ENCODE measurements at places on chromosomes 7 and 10.

GRCh38 chr10:132324186-132324585 lies 7.8 kb upstream of the LRRC27 start:
- no peak overlapping the region for H3K4me3 ChIP-seq
- peaks cover 61% of the 10 kb centered on the region for H3K4me1 ChIP-seq
- DNase-seq: no peak
- peaks cover 54% of the 10 kb centered on the region for H3K36me3 ChIP-seq
- no peaks in the 10 kb centered on the region for H3K27me3 ChIP-seq

- H3K4me3 ChIP-seq: no peak overlapping the region
- peaks cover 6% of the 10 kb centered on the region for H3K4me1 ChIP-seq
- no peaks in the 10 kb centered on the region for H3K36me3 ChIP-seq
- DNase-seq: no peak
These were observed 21.8 kb upstream of the MYL7 start for GRCh38 chr7:44162785-44163395.

- no peaks in the 10 kb centered on the region for H3K36me3 ChIP-seq
- no peak overlapping the region for H3K27ac ChIP-seq
- H3K27me3 ChIP-seq: peaks cover 3% of the 10 kb centered on the region
- no peaks in the 10 kb centered on the region for H3K4me1 ChIP-seq
These were observed 85.2 kb downstream of the GRID1 start for GRCh38 chr10:86281396-86281795.

GRCh38 chr10:96758423-96758822 lies 38.1 kb upstream of the PIK3AP1 start:
- H3K27ac ChIP-seq: no peak overlapping the region
- no peak overlapping the region for H3K4me3 ChIP-seq
- H3K36me3 ChIP-seq: no peaks in the 10 kb centered on the region
- no peak for DNase-seq
- peaks cover 18% of the 10 kb centered on the region for H3K27me3 ChIP-seq
- peaks cover 7% of the 10 kb centered on the region for H3K4me1 ChIP-seq

- H3K27ac ChIP-seq: no peak overlapping the region
- DNase-seq: no peak
- H3K4me3 ChIP-seq: no peak overlapping the region
- no peaks in the 10 kb centered on the region for H3K36me3 ChIP-seq
- peaks cover 3% of the 10 kb centered on the region for H3K4me1 ChIP-seq
These were observed 4.4 kb downstream of the SEMA3A start for GRCh38 chr7:84190016-84190705.

- no peak overlapping the region for H3K4me3 ChIP-seq
- no peaks in the 10 kb centered on the region for H3K36me3 ChIP-seq
- no peak overlapping the region for H3K27ac ChIP-seq
- H3K27me3 ChIP-seq: no peaks in the 10 kb centered on the region
- H3K4me1 ChIP-seq: no peaks in the 10 kb centered on the region
- DNase-seq: no peak
These were observed 34.4 kb downstream of the UBTD1 start for GRCh38 chr10:97532935-97533671.

- H3K27ac ChIP-seq: no peak overlapping the region
- no peak overlapping the region for H3K4me3 ChIP-seq
- H3K36me3 ChIP-seq: no peaks in the 10 kb centered on the region
- DNase-seq: no peak
- peaks cover 3% of the 10 kb centered on the region for H3K27me3 ChIP-seq
These were observed 135.8 kb downstream of the PLCE1 start for GRCh38 chr10:94129393-94130130.

- peaks cover 19% of the 10 kb centered on the region for H3K4me1 ChIP-seq
- no peaks in the 10 kb centered on the region for H3K27me3 ChIP-seq
- H3K27ac ChIP-seq: no peak overlapping the region
- no peak for DNase-seq
- no peak overlapping the region for H3K4me3 ChIP-seq
These were observed 84.8 kb downstream of the PRKAG2 start for GRCh38 chr7:151792086-151792485.

DNA sequence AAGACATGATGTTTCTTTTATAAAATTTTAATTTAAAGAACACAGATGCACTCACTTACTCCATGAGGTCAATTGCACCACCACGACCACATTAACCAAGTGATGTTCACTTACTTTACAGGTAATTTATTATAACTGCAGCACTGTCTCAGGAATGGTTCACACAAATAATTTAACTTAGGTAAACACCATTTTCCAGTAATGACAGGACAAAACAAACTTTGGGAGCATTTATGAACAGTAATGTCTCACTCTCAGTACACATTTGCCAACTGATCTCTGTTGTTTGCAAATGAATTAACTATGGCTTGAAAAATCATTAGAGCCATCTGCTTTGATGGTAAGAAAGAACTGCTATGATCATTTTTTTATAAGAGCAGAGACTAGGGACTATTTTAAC lies 150.4 kb downstream of the ETV1 start:
- no peak overlapping the region for H3K27ac ChIP-seq
- DNase-seq: no peak
- H3K4me1 ChIP-seq: no peaks in the 10 kb centered on the region
- no peaks in the 10 kb centered on the region for H3K36me3 ChIP-seq

DNA sequence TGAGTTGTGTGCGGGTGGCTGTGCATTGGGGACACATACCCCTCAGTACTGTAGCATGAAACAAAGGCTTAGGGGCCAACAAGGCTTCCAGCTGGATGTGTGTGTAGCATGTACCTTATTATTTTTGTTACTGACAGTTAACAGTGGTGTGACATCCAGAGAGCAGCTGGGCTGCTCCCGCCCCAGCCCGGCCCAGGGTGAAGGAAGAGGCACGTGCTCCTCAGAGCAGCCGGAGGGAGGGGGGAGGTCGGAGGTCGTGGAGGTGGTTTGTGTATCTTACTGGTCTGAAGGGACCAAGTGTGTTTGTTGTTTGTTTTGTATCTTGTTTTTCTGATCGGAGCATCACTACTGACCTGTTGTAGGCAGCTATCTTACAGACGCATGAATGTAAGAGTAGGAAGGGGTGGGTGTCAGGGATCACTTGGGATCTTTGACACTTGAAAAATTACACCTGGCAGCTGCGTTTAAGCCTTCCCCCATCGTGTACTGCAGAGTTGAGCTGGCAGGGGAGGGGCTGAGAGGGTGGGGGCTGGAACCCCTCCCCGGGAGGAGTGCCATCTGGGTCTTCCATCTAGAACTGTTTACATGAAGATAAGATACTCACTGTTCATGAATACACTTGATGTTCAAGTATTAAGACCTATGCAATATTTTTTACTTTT lies 1.8 kb downstream of the DDIT4 start:
- peak overlapping the region; percentile 96 for H3K27ac ChIP-seq
- peak overlapping the region; percentile 100 for H3K4me3 ChIP-seq
- peaks cover 61% of the 10 kb centered on the region for H3K4me1 ChIP-seq
- peaks cover 40% of the 10 kb centered on the region for H3K36me3 ChIP-seq

DNA sequence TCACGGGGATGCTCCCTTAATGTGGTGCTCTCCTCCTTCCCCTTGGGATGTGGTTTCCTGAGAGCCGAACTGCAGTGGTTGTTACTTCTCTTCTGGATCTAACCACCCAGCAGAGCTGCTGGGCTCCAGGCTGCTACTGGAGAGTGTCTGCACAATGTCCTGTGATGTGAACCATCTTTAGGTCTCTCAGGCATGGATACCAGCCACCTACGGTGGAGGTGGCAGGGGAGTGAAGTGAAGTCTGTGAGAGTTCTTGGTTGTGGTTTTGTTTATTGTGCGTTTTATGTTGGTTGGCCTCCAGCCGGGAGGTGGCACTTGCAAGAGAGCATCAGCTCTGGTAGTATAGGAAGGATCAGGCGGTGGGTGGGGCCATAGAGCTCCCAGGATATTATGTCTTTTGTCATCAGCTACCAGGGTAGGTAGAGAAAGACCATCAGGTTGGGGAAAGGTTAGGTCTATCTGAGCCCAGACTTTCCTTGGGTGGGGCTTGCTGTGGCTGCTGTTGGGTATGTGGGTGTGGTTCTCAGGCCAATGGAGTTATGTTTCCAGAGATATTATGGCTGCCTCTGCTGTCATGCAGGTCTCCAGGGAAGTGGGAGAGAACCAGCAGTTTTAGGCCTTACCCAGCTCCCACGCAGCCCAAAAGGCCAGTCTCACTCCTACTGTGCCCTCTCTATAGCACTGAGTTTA lies 87.9 kb downstream of the KIF20B start:
- H3K4me1 ChIP-seq: peaks cover 7% of the 10 kb centered on the region
- peaks cover 4% of the 10 kb centered on the region for H3K27me3 ChIP-seq
- DNase-seq: no peak
- no peak overlapping the region for H3K4me3 ChIP-seq
- H3K36me3 ChIP-seq: no peaks in the 10 kb centered on the region

- H3K27ac ChIP-seq: no peak overlapping the region
- no peak for DNase-seq
- H3K4me3 ChIP-seq: no peak overlapping the region
- no peaks in the 10 kb centered on the region for H3K4me1 ChIP-seq
These were observed 35.3 kb downstream of the TRRAP start for GRCh38 chr7:98913612-98914011.

- H3K4me3 ChIP-seq: no peak overlapping the region
- no peaks in the 10 kb centered on the region for H3K36me3 ChIP-seq
- H3K4me1 ChIP-seq: no peaks in the 10 kb centered on the region
- no peak for DNase-seq
- H3K27ac ChIP-seq: no peak overlapping the region
These were observed 321.0 kb downstream of the WDR37 start for GRCh38 chr10:1377231-1377630.

DNA sequence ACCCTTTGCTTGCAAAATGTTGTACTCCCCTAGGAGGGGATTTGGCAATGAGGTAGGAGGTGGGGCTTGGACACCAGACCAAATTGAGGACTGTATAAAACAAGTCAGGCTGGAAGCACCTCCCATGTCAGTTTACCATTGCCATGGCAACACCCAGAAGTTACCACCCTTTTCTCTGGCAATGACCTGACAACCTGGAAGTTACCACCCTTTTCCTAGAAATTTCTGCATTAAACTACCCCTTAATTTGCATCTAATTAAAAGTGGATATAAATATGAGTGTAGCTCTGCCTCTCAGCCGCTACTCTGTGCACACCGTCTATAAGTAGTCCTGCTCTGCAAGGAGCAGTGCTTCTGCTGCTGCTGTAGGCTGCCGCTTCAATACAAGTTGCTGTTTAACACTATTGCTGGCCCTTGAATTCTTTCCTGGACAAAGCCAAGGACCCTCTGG lies 7.8 kb upstream of the BLNK start:
- no peak overlapping the region for H3K4me3 ChIP-seq
- no peaks in the 10 kb centered on the region for H3K4me1 ChIP-seq
- no peaks in the 10 kb centered on the region for H3K36me3 ChIP-seq

DNA sequence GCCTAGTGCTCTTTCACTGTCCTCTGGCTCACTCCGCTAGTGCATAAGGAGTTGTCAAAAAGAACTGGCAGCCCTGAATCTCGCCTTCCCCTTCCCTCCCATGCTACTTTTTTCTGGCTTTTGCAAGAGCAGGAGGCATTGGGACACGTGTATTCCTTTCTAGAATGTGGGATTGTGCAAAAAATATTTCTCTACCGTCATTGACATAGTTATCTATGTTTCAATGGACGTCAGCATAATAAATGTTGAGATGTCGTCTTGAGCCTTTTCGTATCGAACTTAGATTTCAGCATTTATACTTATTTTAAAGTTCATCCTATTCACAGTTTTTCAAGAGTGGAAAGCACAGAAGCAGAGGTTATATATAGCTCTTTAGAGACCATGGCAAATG lies 727 bp downstream of the ING3 start:
- peaks cover 30% of the 10 kb centered on the region for H3K36me3 ChIP-seq
- peaks cover 1% of the 10 kb centered on the region for H3K27me3 ChIP-seq
- H3K4me1 ChIP-seq: peaks cover 39% of the 10 kb centered on the region
- H3K4me3 ChIP-seq: peak overlapping the region; percentile 97
- no peak for DNase-seq
- peak overlapping the region; percentile 96 for H3K27ac ChIP-seq

DNA sequence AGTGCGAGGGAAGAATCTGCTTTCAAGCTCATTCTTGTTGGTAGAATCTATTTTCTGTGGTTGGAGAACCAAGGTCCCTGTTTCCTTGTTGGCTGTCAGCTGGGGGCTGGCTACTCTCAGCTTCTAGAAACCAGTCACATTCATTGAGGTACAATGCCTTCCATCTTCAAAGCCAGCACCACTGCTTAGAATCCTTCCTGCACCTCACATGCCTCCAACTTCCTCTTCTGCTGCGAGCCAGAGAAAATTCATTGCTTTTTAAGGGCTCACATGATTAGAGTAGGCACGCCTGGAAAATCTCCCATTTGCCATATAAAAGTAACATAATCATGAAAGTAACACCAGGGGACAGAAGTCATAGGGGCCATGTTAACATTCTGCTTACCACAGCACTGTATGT lies 28.7 kb downstream of the TES start:
- H3K4me1 ChIP-seq: peaks cover 31% of the 10 kb centered on the region
- no peak for DNase-seq
- no peak overlapping the region for H3K27ac ChIP-seq
- H3K36me3 ChIP-seq: peaks cover 50% of the 10 kb centered on the region
- H3K4me3 ChIP-seq: no peak overlapping the region
- H3K27me3 ChIP-seq: no peaks in the 10 kb centered on the region

- no peaks in the 10 kb centered on the region for H3K36me3 ChIP-seq
- H3K4me3 ChIP-seq: no peak overlapping the region
- H3K4me1 ChIP-seq: no peaks in the 10 kb centered on the region
- no peak overlapping the region for H3K27ac ChIP-seq
These were observed 305.1 kb upstream of the IMMP2L start for GRCh38 chr7:111867348-111867931.

DNA sequence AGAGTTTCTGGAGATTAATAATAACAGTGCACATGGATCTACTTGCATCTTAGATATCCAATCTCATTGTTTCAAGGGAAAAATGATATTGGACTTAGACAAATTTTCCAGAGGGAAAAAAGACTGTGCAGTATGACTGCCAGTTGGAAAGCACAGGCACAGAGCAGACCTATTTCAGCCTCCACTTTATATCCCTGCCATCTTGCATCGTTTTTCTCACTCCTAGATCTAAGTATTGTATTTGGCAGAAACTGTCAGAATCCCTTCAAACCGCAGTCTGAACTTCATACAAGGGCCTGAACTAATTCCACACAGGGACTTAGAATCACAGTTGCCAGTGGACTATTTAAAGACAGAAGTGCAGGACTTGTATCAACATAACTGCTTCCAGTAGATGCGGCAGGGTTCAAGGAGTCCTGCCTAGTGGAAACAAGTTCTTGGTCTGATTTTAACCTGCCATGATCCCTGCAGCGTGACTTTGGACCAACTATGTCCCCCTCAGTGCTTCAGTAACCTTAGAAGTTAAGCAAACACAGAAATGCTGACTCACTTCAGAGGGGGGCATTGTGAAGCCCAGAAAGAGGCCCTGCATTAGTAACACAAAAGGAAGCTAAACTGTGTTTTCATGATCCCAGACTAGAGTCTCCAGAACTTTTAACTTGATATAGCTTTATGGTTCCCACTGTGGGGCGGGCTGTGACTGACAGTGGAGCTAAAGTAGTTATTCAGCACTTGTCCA lies 95.7 kb upstream of the PALS2 start:
- no peaks in the 10 kb centered on the region for H3K36me3 ChIP-seq
- no peak overlapping the region for H3K4me3 ChIP-seq
- no peak overlapping the region for H3K27ac ChIP-seq
- H3K27me3 ChIP-seq: peaks cover 10% of the 10 kb centered on the region

GRCh38 chr10:114308531-114309363 lies 69.7 kb downstream of the VWA2 start:
- H3K27ac ChIP-seq: no peak overlapping the region
- no peaks in the 10 kb centered on the region for H3K36me3 ChIP-seq
- H3K27me3 ChIP-seq: no peaks in the 10 kb centered on the region
- DNase-seq: no peak
- no peak overlapping the region for H3K4me3 ChIP-seq
